ENCODE measurements at places on chromosomes 1 and 21.

DNA sequence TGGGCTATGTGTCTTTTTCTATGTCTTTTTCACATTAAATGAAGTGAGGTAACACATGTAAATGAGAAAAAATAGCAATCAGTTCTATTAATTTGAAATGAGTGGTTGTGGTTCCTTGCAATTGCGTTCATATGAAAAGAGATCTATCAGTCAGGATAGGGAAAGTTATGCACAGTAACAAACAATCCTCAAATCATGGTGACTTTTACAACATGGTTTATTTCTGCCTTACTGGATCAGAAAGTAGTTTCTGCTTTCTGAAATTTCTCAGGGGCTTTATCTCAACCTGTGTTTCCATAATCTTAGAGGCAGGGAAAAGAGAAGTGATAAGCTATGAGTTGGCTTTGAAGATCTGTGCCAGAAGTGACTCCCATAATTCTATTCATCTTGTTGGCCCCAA is 39.0 kb downstream of the DOP1B start:
- no peak for DNase-seq

- DNase-seq = peak; percentile 77
Observed at GRCh38 chr1:54107131-54107530, 45.7 kb downstream of the CDCP2 start.

DNA sequence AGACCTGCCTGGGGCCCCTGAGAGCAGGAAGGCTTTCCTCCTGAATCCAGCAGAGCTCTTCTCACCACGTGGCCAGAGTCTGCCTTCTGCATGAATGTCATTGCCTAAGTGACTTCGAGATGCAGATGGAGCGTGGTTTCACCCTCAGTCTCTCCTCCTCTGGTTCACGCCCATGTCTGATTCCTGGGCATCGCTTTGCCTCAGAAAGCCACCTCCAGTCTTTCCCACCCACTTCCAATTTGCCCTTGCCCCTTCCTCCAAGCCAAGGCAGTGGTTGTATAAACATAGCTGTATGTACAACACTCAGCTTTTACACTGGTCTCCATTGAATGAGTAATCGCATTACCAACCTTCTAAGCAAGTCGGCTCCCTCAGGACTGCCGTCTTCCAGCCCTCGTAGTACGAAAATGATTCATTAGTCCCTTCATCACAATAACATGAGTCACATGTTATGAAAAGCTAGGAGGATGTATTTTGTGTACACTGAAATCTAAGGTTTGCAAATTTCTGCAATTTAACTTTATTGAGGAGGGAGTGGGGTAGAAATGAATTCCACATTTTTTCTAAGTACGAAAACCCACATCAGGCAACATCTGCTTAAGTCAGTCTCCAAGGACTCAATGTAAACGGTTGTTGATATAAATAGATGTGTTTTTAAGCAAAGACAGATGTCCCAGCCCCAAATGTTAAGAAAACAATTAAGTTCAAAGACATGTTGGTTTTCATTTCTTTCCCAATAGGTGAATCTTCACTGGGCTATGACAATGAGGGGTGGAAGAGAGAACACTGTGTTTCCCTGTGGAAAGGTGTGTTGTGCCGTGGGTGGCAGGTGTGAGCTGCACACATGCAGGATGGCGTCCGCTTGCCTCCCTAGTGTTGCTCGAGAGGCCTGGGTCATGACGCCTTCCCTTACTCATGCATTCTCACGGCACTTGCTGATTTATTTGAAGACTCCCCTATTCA is 32.3 kb upstream of the ETS2 start:
- peak; percentile 95 for DNase-seq

DNA sequence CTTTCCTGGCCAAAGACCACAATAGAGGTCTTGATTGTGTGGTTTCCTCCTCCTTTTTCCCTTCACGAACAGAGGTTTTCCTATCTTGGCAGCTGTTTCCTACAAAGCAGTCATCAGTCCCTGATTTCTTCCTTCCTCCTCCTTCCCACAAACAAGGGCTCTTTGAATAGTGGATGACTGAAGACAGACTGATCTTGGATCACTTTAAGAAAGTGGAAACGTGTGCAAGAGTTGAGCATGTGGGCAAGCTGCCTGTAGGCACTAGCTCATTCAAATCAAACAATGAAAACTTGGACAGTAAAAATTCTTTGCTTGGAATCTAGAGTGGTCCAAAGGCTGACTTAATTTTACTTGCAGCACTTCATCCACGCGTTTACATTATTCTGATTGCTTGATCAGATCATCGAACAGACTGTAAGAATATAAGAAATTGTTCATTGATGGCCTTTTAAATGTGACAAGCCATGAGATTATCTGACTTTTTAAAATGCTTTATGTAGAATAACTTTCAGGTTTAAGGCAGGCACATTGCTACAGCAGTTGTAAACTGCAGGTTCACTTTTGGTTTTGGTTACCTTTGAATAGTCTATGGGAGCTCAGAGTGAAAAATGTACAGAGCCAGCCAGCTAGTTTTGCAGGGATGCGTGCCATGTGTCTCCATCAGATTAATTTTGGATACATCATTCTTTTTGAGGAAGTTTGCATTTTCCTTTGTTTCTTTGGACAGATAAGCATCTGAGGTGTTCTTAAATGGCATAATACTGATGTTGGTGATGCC is 34.4 kb downstream of the ADGRL2 start:
- DNase-seq = peak; percentile 68

DNA sequence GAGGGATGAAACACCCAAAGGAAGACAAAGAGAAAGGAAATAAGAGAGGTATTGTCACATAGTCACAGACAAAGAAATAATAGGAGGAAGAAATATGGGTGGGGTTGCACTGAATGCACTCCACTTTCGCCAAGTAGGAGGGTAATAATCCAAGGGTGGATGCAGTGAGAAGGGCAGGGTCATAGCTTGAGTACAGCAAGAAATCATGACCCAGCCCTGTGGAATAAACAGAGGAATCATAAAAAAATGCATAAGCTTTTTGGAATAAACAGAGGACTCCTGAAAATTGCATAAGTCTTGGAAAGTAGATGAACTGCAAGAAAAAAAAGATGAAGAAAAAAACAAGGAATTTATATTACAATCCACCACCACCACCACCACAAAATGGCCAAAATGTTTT is 53.1 kb upstream of the CD55 start:
- no peak for DNase-seq

- no peak for DNase-seq
Observed at GRCh38 chr1:23185381-23185780, 16.7 kb upstream of the LUZP1 start.

- no peak for DNase-seq
Observed at GRCh38 chr1:226659641-226660040, 79.4 kb downstream of the ITPKB start.

- peak; percentile 63 for DNase-seq
Observed at GRCh38 chr1:47424336-47424982, 8.4 kb downstream of the FOXE3 start.

GRCh38 chr1:21530368-21531016 is 21.3 kb downstream of the ALPL start:
- DNase-seq = peak; percentile 24

DNA sequence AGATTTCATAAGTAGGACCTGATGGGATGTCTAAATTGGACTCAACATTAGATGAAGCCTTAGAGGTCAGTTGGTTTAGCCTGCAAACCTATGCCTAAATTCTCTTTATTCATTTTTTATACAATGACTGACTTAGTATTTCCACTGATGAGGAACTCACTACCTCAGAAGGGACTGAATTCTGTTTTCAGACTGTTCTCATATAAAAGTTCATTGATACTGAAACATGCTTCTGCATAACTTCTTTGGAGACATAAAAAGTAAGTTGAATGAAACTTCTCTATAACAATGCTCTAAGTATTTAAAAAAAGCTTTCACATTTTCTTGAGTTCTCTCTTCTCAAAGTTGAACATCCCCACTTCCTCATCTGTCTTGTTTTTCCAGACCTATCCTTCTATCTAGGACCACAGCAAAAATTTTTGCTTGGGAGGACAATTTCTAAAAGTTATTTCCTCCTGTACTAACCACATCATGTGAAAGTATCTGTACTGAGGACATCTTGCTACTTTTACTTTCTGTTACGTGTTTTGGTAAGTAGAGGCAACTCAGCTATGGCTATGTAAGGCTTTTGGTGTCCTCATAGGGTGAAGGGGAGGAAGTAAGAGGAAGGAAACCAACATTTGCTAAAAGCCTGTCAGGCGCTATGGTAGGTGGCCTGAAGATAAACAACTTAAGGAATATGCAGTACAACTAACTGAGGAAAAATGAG is 64.1 kb downstream of the USP24 start:
- DNase-seq = no peak

DNA sequence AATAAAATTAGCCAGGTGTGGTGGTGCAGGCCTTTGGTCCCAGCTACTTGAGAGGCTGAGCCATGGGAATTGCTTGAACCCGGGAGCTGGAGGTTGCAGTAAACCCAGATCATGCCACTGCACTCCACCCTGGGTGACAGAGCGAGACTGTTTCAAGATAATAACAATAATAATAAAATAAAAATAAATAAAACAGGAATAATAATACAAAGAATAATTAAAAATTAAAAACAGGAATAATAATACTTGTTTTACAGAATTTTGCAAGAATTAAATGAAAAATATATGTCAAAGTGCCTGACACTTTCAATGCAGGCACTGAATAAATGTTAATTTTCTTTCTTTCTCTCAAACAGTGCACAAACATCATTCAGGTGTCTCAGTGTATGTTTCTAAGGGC is 26.5 kb upstream of the CTH start:
- no peak for DNase-seq

GRCh38 chr1:114564141-114564540 is 17.3 kb downstream of the BCAS2 start:
- DNase-seq = no peak

GRCh38 chr1:216458812-216459211 is 35.6 kb upstream of the USH2A start:
- peak; percentile 36 for DNase-seq

- DNase-seq = no peak
Observed at GRCh38 chr1:2523891-2524609, 2.3 kb downstream of the PANK4 start.

GRCh38 chr1:53305650-53306049 is 22.2 kb downstream of the LRP8 start:
- no peak for DNase-seq
